Epithelial cell of proximal tubule (primary cell): ENCODE measurements at places on chromosomes 11 and 22. TPM values are rescaled to one million over a fixed set of nuclear protein-coding genes. Genes with fewer than 3 reads are reported as not detected.

GRCh38 chr11:73271936-73272679 lies at the start of gene P2RY6:
P2RY6 (plus strand) TSS chr11:73272338; CDS start chr11:73296519, 24,181 bp downstream.
- no peak for DNase-seq

TEX54 gene
- not detected in 2 replicates for total RNA-seq

DNA sequence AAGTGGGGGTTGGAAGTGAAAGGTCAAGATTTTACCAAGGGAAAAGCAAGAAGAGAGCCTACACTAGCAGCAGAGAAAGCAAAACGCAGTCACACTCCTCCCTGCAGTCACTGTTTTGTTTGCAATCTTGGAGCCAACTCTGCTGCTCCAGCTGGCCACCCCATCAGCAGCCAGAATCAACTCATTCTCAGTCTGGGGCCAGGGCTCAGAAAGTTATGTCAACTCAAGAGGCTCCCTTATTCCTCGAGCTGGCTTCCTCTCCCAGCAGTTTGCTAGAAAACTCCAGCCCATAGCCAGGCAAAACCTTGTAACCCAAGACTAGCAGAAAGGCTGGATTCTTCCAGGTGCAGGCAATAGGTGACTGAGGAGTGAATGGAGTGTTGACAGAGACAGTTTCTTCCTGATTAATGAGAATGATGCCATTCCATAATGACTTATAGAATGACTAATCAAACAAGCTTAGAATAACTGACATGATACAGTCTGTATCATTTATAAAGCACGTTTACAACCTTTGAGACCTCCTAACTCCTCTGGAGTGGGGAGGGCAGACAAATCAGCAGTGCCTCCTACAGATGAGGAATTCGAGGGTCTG lies 53.4 kb downstream of the P4HA3 start:
- DNase-seq: no peak

DNA sequence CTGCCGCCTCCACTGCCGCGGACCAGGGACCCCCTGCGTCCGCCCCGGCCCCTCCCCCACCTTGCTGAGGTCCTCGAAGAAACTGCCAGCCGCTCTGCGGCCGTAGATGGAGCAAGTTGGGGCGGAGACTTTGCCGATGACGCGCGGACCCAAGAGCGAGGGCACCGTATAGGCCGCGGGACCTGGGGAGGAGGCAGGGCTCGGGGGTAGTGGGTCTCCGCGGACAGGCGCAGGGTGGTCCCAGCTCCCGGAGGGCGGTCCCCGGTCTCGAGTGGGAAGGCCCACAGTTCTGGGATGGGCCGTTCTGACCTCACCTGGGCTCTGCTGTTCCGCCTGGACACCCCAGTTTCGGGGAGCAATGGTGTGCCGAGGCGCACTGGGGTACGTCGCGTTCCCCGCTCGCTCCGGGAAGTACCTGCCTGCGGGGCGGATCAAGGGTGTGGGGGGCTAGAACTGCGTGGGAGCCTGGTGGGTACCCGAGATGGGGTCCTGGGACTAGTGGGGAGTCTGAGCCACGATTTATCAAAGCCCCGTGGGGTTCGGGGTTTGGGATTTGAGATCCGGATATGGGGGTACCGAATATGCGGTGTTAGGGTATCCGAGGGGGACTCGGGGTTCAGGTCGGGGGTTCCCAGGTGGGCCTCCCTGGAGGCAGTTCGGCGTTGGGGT lies 1.2 kb upstream of the TYMP start:
- no peak for DNase-seq

- no peak for DNase-seq
Measured at GRCh38 chr11:113193946-113194345, 120.4 kb upstream of the TTC12 start.

- no peak for DNase-seq
Measured at GRCh38 chr11:11997049-11997322, 11.4 kb downstream of the DKK3 start.

GRCh38 chr22:17910561-17911311 lies 113.6 kb downstream of the MICAL3 start:
- peak; percentile 87 for DNase-seq

TUBA8 gene
- total RNA-seq: 0.22 TPM in 1 of 2 replicates, not detected in the other

DNA sequence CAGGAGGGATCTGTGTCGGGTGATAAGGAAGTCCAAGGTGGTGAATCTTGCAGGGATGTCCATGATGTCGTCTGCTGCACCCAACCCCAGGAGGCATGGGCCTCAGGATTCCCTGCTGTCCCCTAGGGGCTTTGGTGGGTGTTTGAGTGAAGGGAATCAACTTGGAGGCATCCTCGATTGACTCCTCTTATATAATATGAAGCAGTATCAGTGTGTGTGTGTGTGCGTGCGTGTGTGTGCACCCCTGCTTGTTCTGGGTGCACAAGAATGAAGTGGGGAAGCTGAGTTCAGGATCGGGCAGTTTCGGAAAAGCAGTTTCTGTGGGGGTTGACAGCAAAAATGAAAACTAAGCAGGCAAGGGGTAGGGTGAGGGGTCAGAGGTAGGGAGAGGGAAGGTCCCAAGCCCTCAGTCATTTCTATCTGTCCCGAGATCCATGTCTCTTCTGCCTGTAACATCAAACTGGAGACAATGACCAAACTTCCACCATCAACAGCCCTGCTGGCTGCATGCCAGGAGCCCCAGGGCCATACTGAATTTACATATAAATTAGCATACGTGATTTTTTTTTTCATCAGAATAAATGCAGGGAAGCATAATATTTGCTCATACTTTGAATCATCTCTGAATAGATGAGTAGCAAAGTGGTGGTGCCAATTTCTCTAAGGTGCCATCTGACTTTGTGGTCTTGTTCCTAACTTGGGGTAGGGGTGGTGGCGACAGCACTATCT lies 2.0 kb downstream of the NTM start:
- DNase-seq: no peak

WT1 gene
- total RNA-seq: 3.0 and 10.6 TPM in 2 replicates

- no peak for DNase-seq
Measured at GRCh38 chr11:11913395-11913794, 71.6 kb downstream of the USP47 start.

CHRDL2 gene
- total RNA-seq: not detected in 2 replicates

- peak; percentile 84 for DNase-seq
Measured at GRCh38 chr11:62556108-62556874, 9.7 kb upstream of the AHNAK start.

HTR3B gene
- total RNA-seq: not detected in 2 replicates

- no peak for DNase-seq
Measured at GRCh38 chr11:37657645-37658044, 1059.6 kb upstream of the RAG2 start.
